ENCODE measurements at places on chromosomes 1 and 21.
A peak's percentile ranks its signal among the peaks of the same experiment; 100 is the strongest.

GRCh38 chr1:31297277-31298247 lies 730 bp downstream of the ZCCHC17 start:
- DNase-seq = peak; percentile 27

DNA sequence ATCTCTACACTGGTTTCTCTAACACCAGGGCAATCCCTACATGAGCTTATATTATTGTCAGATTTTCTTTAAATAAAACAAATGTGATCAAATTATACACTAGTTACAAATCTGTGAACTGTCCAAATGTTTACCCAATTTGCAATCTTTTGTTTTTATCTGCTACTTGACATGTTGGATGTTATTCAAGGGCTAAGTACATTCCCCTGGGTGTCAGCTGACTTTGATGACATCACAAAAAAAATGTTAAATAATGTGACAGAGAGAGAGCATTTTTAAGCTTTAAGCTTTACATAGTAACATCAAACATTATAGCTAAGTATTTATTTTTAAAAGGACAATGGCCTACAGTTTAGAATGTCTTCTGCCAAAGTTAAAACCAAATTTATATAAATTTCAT lies 431.3 kb upstream of the PKN2 start:
- no peak for DNase-seq

DNA sequence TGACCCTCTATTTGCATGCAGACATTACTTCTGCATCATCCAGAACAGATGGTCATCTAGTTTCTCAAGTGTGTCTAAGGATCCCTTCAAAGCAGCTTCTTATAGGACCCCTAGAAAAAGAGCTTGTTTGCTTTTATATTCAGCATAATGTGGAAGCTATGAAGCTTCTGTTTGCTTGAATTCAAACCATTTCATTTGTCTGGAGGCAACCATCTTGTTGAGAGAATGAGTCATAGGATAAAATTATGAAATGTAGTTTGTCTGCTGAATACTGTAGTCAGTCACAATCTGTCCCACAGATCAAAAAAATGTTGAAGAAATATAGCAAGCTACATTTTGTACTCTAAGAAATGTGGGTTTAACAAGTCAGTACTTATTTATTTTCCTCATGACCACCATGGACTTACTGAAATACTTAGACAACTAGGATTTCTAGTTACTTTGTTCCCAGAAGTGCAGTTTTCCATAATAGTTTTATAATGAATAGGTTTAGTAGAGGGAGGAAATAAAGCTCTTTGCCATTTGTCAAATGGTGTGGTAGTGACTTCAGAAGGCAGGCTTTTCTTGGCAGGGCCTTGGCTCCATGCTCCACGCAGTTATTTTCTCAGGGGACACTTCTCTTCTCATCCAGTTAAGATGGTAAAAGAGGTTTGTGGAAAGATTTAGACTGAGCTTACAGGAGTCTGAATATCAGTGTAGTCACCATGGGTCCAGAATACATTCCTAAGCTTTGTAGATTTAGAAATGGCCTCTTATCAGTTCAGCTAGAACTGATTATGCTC lies 74.8 kb upstream of the DEPDC1 start:
- no peak for DNase-seq

DNA sequence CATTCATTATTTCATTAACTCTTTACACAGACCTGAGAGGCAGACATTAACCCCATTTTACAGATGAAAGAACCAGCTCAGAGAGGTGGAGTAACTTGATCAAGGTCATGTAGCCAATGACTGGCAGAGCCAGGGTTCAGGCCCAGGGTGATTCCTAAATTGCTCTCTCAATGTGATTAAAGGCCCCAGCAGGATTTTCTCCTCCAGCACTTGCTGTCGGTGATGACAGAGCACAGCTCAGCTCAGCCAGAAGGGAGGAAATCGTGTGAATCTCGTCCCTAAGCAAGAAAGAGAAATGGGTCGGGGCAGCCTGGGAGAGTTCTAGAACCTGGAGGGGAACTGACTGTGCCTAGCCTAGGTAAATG lies 19.5 kb upstream of the RNF19B start:
- DNase-seq = no peak

- DNase-seq = no peak
Measured at GRCh38 chr1:1058921-1059493, 15.1 kb downstream of the RNF223 start.

- peak; percentile 90 for DNase-seq
Measured at GRCh38 chr1:181105134-181106021, 16.9 kb downstream of the IER5 start.

DNA sequence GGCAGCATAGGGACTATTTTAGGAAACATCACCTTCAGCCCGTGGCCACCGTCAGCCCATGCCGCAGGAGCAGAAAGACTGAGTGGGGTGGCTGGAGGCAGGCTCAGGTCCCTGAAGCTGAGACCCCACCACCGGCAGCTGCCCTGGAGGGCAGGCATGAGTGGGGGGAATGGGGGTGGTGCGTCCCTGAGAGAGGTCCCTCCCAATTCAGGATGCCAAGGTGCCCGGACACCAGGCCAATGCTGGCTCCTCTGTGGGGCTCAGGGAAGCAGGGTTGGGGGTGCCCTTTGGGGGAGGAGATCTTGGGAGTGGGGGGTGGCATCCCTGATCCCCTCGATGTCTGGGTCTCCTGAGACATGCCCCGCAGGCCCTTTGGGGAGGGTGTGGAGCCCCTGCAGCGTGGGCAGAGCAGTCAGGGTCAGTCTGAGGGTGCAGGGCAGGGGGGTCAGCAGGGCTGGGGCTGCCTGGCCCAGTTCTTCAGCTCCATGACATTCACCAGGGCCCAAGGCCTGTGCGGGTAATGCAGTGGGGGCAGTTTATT lies 998 bp upstream of the TTC34 start:
- DNase-seq = no peak

- DNase-seq = no peak
Measured at GRCh38 chr21:40667967-40668366, 179.0 kb downstream of the DSCAM start.

DNA sequence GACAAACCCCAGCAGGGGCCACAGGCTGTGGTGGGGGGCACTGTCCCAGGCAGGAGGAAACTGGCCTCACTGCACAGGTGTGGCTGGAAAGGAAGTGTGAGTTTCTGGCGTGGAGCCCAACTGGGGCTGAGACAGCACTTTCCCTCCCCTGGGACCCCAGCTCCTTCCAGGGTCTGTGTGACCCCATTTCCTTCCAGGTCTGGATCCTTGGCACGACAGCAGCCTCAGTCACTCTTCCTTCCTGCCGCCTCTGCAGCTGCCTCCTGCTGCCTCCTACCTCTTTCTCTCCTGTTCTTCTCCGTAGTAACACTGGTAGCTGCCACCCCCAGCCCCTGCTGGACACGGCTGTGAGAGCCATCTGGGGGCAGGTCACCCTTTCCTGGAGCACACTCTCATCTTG lies 88.0 kb downstream of the SIK1 start:
- no peak for DNase-seq

DNA sequence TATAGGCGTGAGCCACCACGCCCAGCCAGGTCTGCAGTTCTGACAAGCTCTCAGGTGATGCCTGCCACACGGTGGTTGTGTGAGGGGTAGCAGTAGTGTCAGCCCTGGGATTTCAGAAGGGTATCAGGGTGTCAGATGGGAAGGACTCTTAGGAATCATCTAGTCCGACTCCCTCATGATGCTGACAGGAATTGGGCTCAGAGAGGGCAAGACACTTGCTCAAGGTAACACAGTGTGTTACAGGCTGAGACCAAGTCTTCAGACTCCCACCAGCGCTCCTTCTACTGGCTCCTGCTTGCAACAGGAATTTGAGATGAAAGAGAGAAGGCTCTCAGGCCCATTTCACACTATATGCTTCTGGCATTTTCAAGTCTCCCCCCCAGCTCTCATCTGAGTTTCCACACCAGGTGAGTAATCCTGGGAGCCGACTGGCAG lies 6.9 kb downstream of the HTR1D start:
- no peak for DNase-seq

DNA sequence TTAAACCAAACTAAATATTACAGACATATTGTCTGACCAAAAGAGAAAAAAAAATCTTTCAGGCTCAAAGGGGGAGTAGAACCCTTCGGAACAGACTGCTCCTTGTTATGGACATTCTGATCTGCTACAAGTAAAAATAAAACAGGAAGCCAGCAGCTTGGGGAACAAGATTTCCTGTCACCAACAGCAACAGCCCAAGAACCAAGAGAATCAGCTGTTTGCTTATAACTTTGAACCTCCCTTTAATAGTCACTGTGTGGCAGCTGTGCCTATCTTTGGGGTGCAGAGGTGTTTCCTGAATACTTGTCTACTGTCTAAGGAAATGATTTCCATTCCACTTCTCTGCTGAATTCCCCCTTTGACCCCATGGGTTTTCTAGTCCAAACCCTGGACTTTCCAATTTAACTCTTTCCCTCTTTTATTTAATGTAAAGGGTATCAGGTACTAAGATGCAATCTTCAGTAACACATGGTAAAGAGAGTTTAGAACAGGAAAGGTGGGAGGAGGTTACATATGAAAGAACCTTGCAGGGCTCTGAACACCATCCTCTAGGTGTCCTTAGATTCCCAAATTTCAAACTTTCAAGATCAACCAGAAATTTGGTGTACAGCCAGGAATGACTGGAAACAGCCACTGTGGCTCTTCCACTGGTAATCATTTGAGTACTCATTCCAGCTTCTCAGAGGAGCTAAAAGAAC lies 38.6 kb downstream of the GPR3 start:
- peak; percentile 24 for DNase-seq

GRCh38 chr1:200081969-200082245 lies 54.4 kb downstream of the NR5A2 start:
- DNase-seq = no peak

DNA sequence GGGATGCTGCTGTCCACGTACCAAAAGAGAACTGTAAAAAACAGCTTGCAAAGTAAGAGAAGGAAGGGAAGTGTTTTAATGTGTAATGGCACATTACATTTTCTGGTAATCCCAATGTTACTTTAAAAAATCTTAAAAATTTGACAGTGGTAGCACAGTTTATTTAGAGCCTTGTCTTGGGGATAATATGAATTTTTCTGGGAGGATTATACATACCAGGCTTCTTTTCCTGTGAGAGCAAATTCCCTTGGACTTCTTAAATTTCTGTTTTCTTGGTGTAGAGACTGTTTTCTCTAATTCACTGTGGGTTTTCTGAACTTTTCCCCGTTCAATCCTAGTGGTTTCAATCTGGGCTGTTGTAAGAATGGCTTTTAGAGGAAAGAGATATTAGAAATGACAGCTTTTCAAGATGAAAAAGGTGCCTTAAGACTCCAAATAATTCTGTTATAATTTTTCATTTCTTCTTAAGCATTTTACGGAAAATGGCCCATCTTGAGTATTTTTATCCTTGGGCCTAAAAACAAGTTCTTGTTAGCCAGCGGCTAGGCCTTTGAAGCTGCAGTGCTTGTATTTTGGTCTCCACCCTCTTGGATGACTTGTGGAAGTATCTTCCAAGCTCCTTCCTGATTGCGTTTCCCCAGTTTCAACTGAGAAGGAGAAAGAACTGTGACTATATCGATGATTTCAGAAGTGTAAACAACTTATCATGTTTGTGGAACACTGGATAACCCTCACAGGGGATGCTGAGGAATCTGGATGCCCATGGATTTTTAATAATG lies 70.0 kb downstream of the LEPR start:
- DNase-seq = no peak

GRCh38 chr21:33135925-33136324 lies 66.0 kb downstream of the OLIG1 start:
- DNase-seq = no peak

- DNase-seq = no peak
Measured at GRCh38 chr1:223105568-223105967, 37.5 kb downstream of the TLR5 start.

GRCh38 chr1:178243119-178243518 lies 149.2 kb downstream of the RASAL2 start:
- DNase-seq = no peak

DNA sequence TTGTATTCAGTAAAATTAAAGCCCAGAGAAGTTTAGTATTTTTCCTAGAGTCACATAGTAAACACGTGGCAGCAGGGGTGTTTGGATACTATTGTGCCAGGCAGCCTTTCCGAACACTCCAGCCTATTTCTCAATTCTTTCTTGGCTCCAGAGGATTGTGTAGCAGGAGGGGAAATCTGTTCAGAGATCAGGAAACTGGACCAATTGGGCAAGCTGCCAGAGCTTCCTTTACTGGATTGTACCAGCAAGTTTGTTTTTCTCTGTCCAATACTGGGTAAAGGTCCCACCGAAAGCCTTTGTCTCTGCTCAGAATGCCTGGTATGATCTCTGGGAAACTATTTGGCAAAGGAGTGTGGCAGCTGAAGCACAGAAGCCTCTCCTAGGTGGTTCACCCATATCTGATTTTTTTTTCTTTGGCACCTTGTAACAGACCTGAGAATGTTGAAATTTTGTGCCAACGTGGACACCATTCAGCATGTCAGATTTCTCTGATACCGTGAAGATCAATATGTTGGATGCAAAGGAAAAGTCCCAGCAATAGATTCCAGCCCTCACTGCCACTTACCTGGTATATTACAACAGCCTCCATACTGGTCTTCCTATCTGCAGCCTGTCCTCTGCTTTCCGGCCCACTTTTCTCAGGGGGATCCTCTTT lies 126.2 kb downstream of the FGGY start:
- no peak for DNase-seq

DNA sequence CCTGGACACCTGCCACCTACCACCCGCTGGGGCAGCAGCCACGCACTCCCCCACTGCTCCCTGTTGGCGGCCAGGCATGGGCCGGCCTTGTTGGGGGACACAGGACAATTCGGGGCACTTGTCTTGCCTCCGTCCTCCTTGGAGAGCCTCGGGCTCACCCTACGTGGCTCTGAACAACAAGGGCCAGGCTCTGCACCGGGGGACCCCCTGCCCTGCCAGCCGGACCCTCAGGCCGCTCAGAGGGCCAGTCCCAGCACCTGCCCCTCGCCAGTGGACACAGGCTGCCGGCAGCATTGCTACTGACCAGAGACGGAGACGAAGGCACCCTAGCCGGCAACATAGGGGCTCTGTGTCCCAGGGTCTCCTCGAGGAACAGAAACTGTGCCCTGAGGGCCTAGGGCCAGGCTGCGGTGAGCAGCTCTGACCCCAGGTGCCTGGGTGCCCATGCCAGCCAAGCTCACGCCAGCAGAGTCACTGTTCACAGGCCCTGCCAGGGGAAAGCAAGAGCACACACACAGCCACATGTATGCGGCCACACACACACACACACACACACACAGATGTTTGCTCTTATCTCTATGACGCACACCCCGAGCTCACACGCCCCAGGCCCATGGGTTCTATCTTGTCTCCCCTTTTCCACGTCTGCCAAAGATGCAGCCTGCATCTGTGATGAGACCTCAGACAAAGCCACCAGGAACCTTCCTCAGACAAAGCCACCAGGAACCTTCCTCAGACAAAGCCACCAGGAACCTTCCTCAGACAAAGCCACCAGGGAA lies 45.9 kb downstream of the MORN1 start:
- no peak for DNase-seq

- DNase-seq = peak; percentile 88
Measured at GRCh38 chr1:245599371-245600174, 444.8 kb downstream of the KIF26B start.

DNA sequence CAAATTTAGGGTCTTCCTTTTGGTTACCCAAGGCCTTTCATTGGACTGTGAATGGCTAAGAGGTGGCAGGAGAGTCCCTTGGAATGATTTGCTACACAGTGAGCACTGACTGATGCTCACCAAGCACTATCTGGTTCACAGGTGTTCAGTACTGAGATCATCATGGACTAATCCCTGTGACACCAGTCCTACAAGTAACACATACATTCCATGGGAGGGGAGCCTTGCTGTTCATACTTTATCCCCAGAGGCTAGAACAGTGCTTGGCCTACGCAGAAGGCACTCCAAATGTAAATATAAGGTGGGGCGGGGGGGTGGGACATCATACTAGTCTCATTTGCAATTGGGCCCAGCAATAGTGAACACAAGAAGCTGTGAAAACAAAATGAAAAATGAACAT lies 20.5 kb upstream of the TMEM200B start:
- no peak for DNase-seq

GRCh38 chr1:39688706-39689105 lies 2.5 kb downstream of the HPCAL4 start:
- no peak for DNase-seq
